Stimulated activated CD4-positive, alpha-beta T cell treated with anti-CD3 and anti-CD28 coated beads, Interleukin-4, amount 100 ng/mL, for 4 hours (primary cell): ENCODE measurements at places on chromosomes 3 and 15.

DNA sequence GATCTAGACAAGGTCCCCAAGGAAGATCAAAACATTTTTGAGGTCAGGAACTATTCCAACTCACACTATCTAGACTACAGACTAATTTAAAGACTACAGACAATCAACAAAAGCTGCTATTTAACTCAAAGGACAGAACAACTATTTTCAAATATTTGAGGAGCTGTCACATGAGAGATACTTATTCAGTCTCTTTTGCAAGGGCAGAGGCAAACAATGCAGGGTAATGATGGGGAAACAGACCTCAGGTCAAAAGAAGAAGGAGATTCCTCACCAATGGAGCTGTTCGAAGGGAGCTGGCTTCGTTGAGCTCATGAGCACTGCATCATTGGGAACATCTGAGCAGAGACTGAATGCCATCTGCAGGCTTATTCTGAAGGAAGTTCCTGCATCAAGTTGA, 231.9 kb downstream of the DTWD1 start:
- DNase-seq, result no peak

- peak; percentile 30 for DNase-seq
These were observed 114.4 kb downstream of the CHSY1 start for GRCh38 chr15:101137312-101137940.

GRCh38 chr15:28015855-28016254, 83.3 kb downstream of the OCA2 start:
- DNase-seq, result no peak

DNA sequence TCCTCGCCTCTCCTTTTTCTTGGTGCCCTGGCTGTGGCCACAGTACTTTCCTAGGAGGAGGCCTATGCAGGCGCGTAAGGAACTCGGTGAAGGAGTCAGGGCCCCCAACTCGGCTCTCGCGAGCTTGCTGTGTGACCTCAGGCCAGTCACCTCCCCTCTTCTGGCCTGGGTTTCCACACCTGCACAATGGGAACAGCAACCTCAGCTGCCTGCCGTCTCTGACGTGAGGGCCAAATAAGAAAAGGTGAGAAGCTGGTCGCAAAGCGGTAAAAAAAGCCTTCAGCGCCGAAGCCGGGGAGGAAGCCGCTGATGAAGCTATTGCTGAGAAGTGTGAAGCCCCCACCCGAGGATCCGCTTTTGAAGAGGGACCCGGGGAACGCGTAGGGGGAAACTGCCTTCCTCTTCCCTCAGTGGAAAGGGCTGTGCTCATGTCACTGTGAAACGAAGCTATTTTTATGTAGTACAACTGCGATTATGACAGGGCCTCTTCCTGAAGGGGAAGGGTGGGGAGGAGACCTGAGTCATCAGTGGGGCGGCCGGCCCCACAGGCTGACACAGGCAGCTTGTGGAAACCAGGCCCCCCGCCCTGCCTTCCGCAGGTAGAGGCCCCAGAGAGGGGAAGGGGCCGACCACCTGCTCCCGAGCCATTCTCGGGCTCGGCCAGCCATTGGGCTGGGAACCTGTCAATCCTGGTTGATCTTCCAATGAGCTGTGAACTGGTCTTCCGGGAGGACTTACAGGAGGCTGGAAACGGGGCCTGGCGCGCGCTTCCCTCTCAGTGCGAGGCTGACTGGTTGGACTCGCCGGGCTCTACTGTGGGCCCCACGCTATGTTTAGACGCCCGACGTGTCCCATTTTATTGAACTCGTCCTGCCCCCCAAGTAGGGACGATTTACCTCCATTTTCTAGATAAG, 18.0 kb upstream of the ANKDD1A start:
- peak; percentile 97 for DNase-seq

GRCh38 chr15:29978411-29979382, 104.1 kb upstream of the GOLGA8J start:
- DNase-seq, result no peak

- DNase-seq, result no peak
These were observed 34.6 kb downstream of the THSD4 start for GRCh38 chr15:71149646-71150557.

DNA sequence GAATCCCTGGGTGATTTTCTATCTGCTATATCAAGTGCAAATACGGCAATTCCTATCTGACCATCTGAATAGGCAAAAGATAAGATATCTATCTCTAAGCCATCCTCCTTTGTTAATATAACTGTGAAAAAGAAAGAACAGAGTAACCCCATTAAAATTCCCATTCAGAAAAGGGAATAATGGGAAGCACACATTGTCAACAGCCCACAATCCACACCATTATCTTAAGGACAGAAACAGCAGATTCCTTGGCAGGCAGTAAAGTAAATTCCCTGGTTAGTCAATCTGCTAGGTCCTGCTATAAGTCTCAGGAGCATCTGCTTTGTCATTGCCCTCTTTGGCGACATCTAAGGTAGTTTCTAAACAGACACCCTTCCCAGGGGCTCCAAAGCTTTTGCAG, 21.9 kb upstream of the NRG4 start:
- no peak for DNase-seq

GRCh38 chr3:118943597-118943996, 91.0 kb downstream of the IGSF11 start:
- DNase-seq, result no peak

DNA sequence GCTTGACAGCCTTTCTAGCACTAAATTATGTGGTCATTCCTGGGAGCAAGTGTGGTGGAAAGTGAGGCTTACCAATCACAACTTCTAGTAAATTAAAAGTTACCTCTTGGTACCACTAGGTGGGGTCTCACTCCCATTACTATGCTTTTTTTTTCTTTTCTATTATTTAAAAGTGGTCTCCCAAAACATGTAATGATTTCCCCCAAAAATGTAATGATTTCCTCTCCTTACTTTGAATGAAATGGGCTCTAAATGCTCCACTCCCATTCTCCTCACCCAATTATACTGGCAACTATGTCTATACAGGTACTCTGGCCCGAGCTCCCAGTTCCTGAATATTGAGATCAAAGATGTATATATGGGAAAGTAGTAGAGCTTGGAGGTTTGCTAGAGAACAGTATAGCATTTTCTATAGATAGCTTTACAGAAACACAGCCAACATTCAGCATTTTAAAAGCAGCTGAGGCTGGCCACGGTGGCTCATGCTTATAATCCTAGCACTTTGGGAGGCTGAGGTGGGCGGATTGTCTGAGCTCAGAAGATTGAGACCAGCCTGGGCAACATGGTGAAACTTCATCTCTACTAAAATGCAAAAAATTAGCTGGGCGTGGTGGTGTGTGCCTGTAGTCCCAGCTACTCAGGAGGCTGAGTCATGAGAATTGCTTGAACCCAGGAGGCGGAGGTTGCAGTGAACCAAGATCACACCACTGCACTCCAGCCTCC, 70.9 kb downstream of the DCUN1D1 start:
- no peak for DNase-seq

GRCh38 chr15:51585986-51586385, 36.6 kb downstream of the DMXL2 start:
- DNase-seq, result no peak
